A549 treated with GW870086 at 1 μM for 4 hours (cell line): ENCODE measurements at places on chromosomes 13 and 19. TPM values are rescaled to one million over a fixed set of nuclear protein-coding genes. Genes with fewer than 3 reads are reported as not detected.

AXL gene
- 101 to 107 TPM (median 104 TPM) in 5 replicates for total RNA-seq

ZNF850 gene
- 0.27 to 1.0 TPM (median 0.47 TPM) in 5 replicates for total RNA-seq

TMEM59L gene
- 3.8 to 6.1 TPM (median 5.8 TPM) in 5 replicates for total RNA-seq

NALCN gene
- 3.2 to 4.5 TPM (median 4.3 TPM) in 5 replicates for total RNA-seq

SIGLECL1 gene
- not detected in 5 replicates for total RNA-seq

ACP4 gene
- total RNA-seq = not detected in 5 replicates

INSL3 gene
- total RNA-seq = 0.21 to 0.79 TPM (median 0.50 TPM) in 5 replicates

CLASRP gene
- 55.4 to 67.9 TPM (median 63.9 TPM) in 5 replicates for total RNA-seq

ZNF90 gene
- total RNA-seq = not detected in 5 replicates

FFAR2 gene
- not detected in 5 replicates for total RNA-seq

ADGRL1 gene
- 3.4 to 6.2 TPM (median 4.8 TPM) in 5 replicates for total RNA-seq

BCL2L12 gene
- total RNA-seq = 55.5 to 73.8 TPM (median 71.1 TPM) in 5 replicates

ICAM4 gene
- total RNA-seq = 0.09 TPM in 1 of 5 replicates, not detected in the others
